ENCODE measurements at places on chromosomes 16 and 17. TPM values are rescaled to one million over a fixed set of nuclear protein-coding genes. Genes with fewer than 3 reads are reported as not detected.
A peak's percentile ranks its signal among the peaks of the same experiment; 100 is the strongest.

DNA sequence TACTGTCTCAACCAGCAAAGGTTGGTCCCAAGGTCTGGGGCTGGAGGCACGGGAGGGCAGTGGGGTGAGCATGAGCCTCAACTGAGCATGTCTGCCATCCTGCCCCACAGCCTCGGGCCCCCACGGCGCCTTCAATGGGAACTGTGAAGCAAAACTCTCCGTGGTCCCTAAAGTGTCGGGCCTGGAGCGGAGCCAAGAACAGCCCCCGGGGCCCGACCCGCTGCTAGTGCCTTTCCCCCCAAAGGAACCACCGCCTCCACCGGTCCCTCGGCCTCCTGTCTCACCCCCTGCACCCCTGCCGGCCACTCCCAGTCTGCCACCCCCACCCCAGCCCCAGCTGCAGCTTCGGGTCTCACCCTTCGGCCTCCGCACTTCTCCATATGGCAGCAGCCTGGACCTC is 4.2 kb downstream of the FBRS start:
- H3K36me3 ChIP-seq: no peaks in the 10 kb centered on the region
- peaks cover 11% of the 10 kb centered on the region for H3K4me1 ChIP-seq
- DNase-seq: peak; percentile 41
- H3K4me3 ChIP-seq: no peak overlapping the region
- no peaks in the 10 kb centered on the region for H3K27me3 ChIP-seq

DNA sequence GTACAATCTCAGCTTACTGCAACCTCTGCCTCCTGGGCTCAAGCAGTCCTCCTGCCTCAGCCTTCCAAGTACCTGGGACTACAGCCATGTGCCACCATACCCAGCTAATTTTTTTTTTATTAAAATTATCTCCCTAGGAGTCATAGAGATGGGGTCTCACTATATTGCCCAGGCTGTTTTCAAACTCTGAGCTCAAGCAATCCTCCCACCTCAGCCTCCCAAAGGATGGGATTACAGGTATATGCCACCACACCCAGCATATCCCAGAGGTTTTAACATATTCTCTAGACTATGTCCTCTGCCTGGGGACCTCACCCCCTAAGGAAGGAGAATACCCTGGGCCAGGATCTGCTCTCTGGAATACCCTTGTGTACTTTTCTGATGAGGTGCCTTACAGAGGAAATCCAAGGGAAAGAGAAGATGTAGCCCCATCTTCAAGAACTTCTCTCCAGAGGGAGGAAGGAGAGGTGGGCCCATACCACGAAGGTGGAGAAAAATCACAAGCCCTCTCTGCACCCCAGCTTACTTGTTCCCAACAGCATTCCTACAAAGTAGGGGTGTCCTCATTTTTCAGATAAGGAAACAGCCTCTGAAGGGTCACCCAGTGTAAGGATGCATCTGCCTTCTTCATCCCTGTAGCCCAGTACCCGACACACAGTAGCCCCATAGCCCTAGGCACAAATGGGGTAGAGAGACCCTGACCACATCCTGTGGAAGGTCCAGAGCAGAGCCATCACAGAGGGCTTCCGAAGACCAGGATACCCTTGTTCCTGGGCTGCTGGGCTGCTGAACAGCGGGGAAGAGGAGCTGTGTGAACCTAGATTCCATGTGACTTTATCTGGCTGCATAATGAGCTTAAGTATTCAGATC is 151.6 kb downstream of the SOCS1 start:
- H3K4me3 ChIP-seq: no peak overlapping the region
- H3K36me3 ChIP-seq: no peaks in the 10 kb centered on the region
- H3K27me3 ChIP-seq: no peaks in the 10 kb centered on the region
- DNase-seq: no peak
- peaks cover 19% of the 10 kb centered on the region for H3K4me1 ChIP-seq

- H3K4me1 ChIP-seq: peaks cover 10% of the 10 kb centered on the region
- no peak overlapping the region for H3K4me3 ChIP-seq
- no peaks in the 10 kb centered on the region for H3K36me3 ChIP-seq
- no peaks in the 10 kb centered on the region for H3K27me3 ChIP-seq
Observed at GRCh38 chr16:80121522-80121909, 419.3 kb upstream of the DYNLRB2 start.

GRCh38 chr16:54957403-54958166 is 26.9 kb downstream of the IRX5 start:
- no peak overlapping the region for H3K27ac ChIP-seq
- no peak overlapping the region for H3K4me3 ChIP-seq
- no peak for DNase-seq

DNA sequence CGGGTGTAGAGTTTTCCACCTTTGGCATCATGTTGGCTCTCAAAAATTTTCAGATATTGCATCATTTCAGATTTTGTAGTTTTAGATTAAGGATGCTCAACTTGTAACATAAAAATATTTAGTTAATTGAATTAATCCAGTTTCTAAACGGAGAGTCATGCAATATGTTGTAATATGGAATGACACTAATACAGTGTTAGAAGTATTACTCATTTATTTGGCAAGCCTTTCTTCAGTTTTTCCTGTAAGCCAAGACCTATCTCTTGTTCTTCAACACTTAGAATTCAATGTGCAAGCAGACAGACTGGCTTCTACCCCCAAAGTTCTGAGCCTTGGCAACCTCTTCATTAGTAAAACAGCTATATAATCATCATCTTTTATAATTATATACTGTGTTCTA is 985.0 kb upstream of the GOT2 start:
- H3K4me3 ChIP-seq: no peak overlapping the region
- DNase-seq: no peak
- H3K27ac ChIP-seq: no peak overlapping the region
- H3K36me3 ChIP-seq: no peaks in the 10 kb centered on the region

DNA sequence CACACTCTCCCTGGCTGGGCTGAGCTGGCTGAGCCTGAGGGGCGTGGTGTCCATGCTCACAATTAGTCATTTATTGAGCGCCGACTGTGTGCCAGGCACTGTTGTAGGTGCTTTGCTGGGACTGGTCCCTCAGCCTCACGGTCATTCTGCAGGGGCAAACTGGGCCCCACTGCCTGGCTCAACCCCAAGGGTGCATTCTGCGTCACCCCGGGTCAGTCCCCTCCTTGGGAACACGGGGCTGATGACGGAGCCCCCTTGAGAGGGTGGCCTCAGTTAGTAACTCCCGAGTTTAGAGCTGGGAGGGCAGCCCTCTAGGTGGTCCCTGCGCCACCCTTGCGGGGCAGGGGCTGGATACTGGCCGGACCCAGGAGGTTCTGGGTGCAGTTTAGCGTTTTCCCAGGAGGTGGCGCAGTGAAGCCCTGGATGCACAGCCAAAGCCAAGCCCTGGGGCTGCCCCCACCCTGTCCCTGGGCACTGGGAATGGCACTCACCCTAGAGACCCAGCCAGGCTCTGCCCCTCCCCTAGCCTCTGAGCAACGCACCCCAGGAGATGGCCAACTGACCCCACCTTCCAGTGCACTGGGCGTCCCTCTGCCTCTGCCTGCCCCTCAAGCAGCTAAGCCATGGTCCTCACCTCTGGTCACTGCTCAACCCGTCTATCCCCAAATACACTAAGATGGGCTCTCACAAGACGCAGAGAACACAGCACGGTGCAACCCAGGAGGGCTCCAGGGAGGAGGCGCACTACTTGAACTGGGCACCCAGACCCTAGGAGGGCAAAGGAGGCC is 243.2 kb upstream of the GSE1 start:
- no peaks in the 10 kb centered on the region for H3K27me3 ChIP-seq
- DNase-seq: no peak
- peaks cover 14% of the 10 kb centered on the region for H3K4me1 ChIP-seq

- H3K4me3 ChIP-seq: peak within 1 kb of the TSS; percentile 59
- DNase-seq: peak; percentile 93
- no peaks in the 10 kb centered on the region for H3K27me3 ChIP-seq
Observed at GRCh38 chr16:527015-527903, at the start of gene CAPN15. TSS of gene CAPN15 (plus strand) at chr16:527712. CDS start at chr16:546839, 19,127 bp downstream.

- H3K36me3 ChIP-seq: no peaks in the 10 kb centered on the region
- no peaks in the 10 kb centered on the region for H3K27me3 ChIP-seq
- H3K27ac ChIP-seq: no peak overlapping the region
- H3K4me3 ChIP-seq: peak overlapping the region; percentile 34
- no peak for DNase-seq
Observed at GRCh38 chr17:48647103-48647962, 21.2 kb upstream of the HOXB9 start.

GRCh38 chr17:7004398-7005253 is 7.8 kb upstream of the RNASEK start:
- no peaks in the 10 kb centered on the region for H3K27me3 ChIP-seq
- H3K4me3 ChIP-seq: no peak overlapping the region
- DNase-seq: no peak
- H3K4me1 ChIP-seq: no peaks in the 10 kb centered on the region
- no peak overlapping the region for H3K27ac ChIP-seq

- DNase-seq: no peak
- peaks cover 3% of the 10 kb centered on the region for H3K4me1 ChIP-seq
- H3K36me3 ChIP-seq: no peaks in the 10 kb centered on the region
- H3K4me3 ChIP-seq: no peak overlapping the region
Observed at GRCh38 chr17:49997301-49997650, 2.3 kb upstream of the DLX3 start.

- H3K27ac ChIP-seq: peak within 1 kb of the TSS; percentile 84
- no peaks in the 10 kb centered on the region for H3K27me3 ChIP-seq
- no peaks in the 10 kb centered on the region for H3K36me3 ChIP-seq
- peaks cover 1% of the 10 kb centered on the region for H3K4me1 ChIP-seq
- H3K4me3 ChIP-seq: peak within 1 kb of the TSS; percentile 76
- peak; percentile 94 for DNase-seq
Observed at GRCh38 chr16:50065624-50066481, at the start of gene HEATR3. TSS of gene HEATR3 (plus strand) at chr16:50065970. CDS start at chr16:50066132, 162 bp downstream.

- H3K4me3 ChIP-seq: no peak overlapping the region
- peaks cover 13% of the 10 kb centered on the region for H3K4me1 ChIP-seq
- no peak overlapping the region for H3K27ac ChIP-seq
- H3K27me3 ChIP-seq: no peaks in the 10 kb centered on the region
Observed at GRCh38 chr16:4365014-4365406, 6.6 kb upstream of the VASN start.

DNA sequence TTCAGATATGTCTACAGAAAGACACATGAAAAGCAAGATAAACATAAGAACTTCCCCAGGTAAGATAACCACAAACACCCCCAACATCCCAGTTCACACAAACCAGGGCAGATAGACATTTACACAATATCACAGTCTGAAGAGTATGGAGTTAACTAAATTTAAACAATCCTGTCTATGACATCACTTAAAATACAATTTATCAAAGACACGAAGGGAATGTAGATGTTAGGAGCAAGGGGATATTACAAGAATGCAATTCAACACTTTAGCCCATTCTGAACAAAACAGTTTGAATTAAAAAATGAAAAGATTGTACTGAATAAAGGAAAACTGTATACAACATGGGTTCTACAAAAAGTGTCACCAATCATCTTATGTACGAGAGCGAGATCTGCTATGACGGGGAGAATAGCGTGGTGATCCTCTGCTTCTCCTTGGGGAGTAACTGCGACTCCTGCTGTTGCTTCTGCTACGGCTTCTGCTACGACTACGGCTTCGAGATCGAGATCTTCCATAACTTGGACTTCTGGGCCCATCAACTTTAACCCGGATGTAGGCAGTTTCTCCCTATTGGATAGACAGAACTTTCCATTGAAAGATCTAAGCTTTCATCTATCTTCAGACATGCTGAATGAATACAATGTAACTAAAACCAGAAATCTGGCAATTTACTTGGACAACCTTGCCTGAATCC is 1.9 kb downstream of the SRSF1 start:
- DNase-seq: no peak
- H3K36me3 ChIP-seq: no peaks in the 10 kb centered on the region
- H3K4me3 ChIP-seq: no peak overlapping the region
- H3K27me3 ChIP-seq: no peaks in the 10 kb centered on the region
- no peak overlapping the region for H3K27ac ChIP-seq
- peaks cover 5% of the 10 kb centered on the region for H3K4me1 ChIP-seq

DNA sequence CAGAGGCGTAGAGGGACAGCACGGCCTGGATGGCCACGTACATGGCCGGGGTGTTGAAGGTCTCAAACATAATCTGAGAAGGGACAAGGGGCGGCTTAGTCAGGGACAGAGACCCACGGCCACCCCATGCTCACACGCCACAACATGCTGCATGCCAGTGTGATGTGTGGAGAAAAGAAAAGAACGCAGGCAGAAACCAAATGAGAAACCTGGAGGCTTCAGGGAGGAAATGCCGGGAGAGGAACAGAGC is 1.1 kb downstream of the ACTG1 start:
- no peaks in the 10 kb centered on the region for H3K36me3 ChIP-seq
- DNase-seq: no peak
- H3K4me3 ChIP-seq: peak overlapping the region; percentile 64
- no peak overlapping the region for H3K27ac ChIP-seq
- H3K27me3 ChIP-seq: no peaks in the 10 kb centered on the region

DNA sequence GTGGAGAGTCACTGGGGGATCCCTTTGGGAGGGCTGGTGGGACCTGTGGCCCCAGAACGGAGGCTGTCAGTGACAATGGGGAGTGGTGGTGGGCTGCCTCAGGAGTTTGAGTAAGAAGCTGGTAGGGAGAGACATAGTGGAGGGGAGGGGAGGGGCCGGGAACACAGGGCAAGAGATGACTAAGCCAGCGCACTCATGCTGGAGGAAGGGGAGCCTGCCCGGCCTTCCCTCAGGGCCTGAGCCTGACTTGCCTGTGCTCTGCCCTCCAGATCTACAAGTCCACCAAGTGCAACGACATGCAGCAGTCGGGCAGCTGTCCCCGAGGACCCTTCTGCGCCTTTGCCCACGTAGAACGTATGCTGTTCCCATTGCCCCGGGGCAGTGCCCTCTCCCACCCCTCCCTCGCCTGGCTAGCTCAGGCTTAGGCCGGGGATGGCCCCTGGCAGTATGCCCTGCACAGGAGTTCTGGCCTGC is 29.3 kb downstream of the UNC13D start:
- H3K36me3 ChIP-seq: no peaks in the 10 kb centered on the region
- H3K4me3 ChIP-seq: no peak overlapping the region
- no peaks in the 10 kb centered on the region for H3K27me3 ChIP-seq

DNA sequence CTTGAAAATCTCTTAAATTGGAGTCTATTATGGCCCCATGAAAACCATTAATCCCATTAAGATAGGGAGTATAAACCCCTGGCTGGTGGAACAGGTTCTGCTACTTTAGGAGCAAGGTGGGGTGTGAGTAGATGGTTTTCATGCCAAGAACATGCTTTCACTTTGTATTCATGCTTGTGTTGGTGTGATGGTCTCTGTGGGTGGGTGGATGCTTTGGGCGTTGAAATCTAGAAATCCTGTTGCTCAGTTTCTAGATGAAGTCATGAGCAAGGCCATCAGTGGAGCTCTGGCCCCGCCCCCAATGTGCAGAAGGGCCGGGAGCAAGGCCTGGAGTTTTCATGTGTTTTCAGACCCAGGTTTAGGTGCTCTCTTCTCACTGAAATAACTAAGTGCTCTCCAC is 20.1 kb downstream of the PLD6 start:
- no peaks in the 10 kb centered on the region for H3K27me3 ChIP-seq
- H3K4me1 ChIP-seq: peaks cover 4% of the 10 kb centered on the region
- no peak overlapping the region for H3K27ac ChIP-seq
- no peak for DNase-seq
- H3K4me3 ChIP-seq: no peak overlapping the region

- H3K27ac ChIP-seq: no peak overlapping the region
- no peaks in the 10 kb centered on the region for H3K36me3 ChIP-seq
- H3K4me1 ChIP-seq: no peaks in the 10 kb centered on the region
- H3K27me3 ChIP-seq: no peaks in the 10 kb centered on the region
- no peak for DNase-seq
Observed at GRCh38 chr17:60423865-60424264, 1.6 kb downstream of the CHCT1 start.

Gene SAMD14
- total RNA-seq: 3.5 TPM

Gene LYZL6
- total RNA-seq: not detected

Gene CMTM1
- 7.1 TPM for total RNA-seq

Gene SULT1A1
- total RNA-seq: 22.3 TPM

Gene CPD
- 37.6 TPM for total RNA-seq

Gene LRRC37A2
- 8.3 TPM for total RNA-seq

Gene SPNS2
- total RNA-seq: 2.6 TPM

Gene EVPL
- 0.77 TPM for total RNA-seq

All from ovary (tissue), 10 donors.